Stimulated activated CD4-positive, alpha-beta T cell treated with anti-CD3 and anti-CD28 coated beads, Interleukin-4, amount 100 ng/mL, for 1 hour (primary cell): ENCODE measurements at places on chromosomes 2 and 18.

- no peak for DNase-seq
Observed at GRCh38 chr2:96872591-96873349, 2.9 kb upstream of the SEMA4C start.

- no peak for DNase-seq
Observed at GRCh38 chr2:12048550-12048949, 302.1 kb downstream of the LPIN1 start.

- no peak for DNase-seq
Observed at GRCh38 chr18:47036927-47037578, 1.6 kb upstream of the ELOA2 start.

DNA sequence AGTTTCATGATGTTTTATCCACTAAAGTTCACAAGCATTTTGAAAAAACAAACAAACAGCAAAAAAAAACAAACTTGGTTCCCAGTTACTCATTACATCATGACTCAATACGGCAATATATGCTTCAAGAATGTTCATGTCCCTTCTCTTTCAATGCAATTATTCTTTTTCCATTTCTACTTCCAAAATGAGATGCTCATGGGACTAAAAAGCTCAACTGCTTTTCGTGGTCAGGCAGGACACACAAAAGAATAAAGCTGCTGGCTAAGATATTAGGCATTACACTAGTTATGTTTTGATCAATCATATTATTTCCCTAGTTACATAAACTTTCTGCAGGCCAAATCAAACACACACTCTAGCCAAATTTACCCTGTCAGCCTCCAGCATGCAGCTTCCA is 301.3 kb downstream of the EPHA4 start:
- no peak for DNase-seq
